ENCODE measurements at places on chromosomes 1 and 21.
A peak's percentile ranks its signal among the peaks of the same experiment; 100 is the strongest.

GRCh38 chr1:245797592-245798348, 643.0 kb downstream of the KIF26B start:
- peak; percentile 42 for DNase-seq

DNA sequence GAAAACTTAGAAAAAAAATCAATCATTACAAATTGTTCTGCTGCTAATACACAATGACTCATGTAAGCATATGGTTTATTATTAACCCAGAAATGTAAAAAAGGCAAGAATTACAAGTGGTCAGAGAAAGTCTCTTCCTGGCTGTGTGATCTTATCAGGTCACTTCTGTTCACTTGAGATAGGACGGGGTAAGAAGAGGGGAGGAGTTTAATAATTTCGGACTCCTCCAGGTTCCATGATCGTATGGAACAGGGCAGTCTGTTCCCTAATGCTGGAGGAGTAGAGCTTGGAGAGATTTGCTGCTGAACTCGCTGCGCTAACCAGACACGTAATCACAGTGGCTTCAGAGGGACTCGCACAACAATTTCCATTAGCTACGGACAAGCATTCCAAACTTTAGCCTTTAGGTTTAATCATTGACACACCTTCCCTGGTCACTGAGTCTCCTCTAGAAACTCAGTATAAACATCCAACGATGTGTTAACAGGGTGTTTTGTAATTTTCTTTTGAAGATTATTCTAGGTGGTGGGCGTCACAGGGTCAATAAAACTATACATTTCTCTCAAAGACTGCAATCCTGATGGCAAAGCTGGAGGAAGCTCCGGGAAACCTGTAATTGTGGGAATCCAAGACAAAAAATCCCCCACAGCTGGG, 1.3 kb downstream of the CRYZ start:
- no peak for DNase-seq

- no peak for DNase-seq
These were observed 16.4 kb upstream of the KIAA0040 start for GRCh38 chr1:175208773-175209492.

- DNase-seq, result no peak
These were observed 100.3 kb downstream of the UBIAD1 start for GRCh38 chr1:11373029-11373894.

- DNase-seq, result no peak
These were observed 188.7 kb upstream of the ATP1B1 start for GRCh38 chr1:168917796-168918195.

All from ELF-1 (cell line).